ENCODE measurements at places on chromosomes 12 and 14.
A peak's percentile ranks its signal among the peaks of the same experiment; 100 is the strongest.

- no peak for DNase-seq
Measured at GRCh38 chr12:62292761-62293344, 32.6 kb downstream of the USP15 start.

GRCh38 chr12:32273712-32274111, 125.6 kb upstream of the FGD4 start:
- DNase-seq, result peak; percentile 27

GRCh38 chr12:63949902-63950301, 105.4 kb downstream of the SRGAP1 start:
- no peak for DNase-seq

- no peak for DNase-seq
Measured at GRCh38 chr14:32019276-32019675, 57.8 kb upstream of the ARHGAP5 start.

GRCh38 chr12:5872745-5873144, 72.3 kb downstream of the ANO2 start:
- no peak for DNase-seq

GRCh38 chr14:103749452-103749851, 33.8 kb downstream of the ZFYVE21 start:
- DNase-seq, result no peak

DNA sequence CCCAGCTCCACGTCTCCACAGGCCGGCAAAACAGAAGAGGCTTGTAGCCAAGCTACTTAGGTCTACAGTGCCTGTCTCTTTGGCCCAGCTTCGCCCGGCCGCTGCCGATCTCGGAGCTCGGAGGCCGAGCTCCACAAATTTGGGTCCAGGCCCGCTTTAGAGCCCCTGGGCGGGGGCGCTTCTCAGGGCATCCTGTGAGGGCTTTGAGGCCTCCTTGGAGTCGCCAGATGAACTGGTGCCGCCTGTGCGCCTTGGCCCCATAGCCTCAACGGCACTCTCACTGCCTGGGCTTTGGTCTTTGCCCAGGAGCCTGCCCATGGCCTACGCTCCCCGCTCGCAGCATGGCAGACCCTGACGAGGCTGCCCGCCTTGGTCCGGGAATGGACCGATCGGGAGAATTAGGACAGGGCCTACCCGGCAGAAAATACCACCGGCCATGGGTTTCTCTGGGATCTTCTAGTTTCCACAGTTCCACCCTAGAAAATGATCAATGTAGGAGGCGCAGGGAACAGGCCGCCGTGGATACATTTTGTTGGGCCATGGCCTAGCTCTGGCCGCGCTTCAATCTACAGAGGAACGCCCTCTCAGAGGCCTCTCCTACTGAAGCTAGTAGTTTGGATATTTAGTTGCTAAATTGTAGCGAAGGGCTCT, 953 bp upstream of the NKX2-8 start:
- no peak for DNase-seq

GRCh38 chr12:26238341-26239121, 43.2 kb downstream of the SSPN start:
- no peak for DNase-seq

DNA sequence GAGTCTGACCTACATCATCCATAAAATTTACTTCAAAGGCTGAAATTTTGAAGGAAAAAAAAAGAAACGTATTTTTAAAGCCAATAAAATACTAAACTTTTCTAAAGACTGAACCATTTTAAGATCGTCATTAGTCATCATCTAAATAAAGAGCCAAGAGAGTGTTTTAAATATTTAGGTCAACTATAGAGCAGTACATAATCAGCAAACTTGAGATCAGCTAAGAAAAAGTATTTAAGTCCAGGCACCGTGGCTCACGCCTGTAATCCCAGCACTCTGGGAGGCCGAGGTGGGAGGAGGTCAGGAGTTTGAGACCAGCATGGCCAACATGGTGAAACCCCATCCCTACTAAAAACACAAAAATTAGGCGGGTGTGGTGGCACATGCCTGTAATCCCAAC, 35.5 kb downstream of the HECTD1 start:
- no peak for DNase-seq

DNA sequence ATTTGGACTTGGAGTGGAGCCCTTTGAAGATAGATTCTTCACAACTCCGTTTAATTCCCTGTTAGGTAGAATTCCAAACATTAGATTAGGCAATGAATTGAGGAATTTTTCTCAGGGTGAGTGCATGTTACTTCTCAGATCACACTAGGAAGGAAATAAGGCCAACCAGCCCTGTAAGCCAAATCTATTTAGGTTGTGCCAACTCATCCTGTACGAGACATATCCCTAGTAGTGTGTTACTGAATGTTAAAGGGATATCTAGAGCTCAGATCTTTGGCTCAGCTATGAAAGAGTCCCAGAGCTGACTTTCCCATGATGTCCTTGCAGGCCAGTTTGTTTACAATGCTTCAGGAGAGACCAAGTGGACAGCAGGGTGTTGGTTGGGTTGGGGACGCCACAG, 45.6 kb downstream of the GPHB5 start:
- no peak for DNase-seq

- DNase-seq, result no peak
Measured at GRCh38 chr12:43921666-43922337, 85.9 kb downstream of the TMEM117 start.

DNA sequence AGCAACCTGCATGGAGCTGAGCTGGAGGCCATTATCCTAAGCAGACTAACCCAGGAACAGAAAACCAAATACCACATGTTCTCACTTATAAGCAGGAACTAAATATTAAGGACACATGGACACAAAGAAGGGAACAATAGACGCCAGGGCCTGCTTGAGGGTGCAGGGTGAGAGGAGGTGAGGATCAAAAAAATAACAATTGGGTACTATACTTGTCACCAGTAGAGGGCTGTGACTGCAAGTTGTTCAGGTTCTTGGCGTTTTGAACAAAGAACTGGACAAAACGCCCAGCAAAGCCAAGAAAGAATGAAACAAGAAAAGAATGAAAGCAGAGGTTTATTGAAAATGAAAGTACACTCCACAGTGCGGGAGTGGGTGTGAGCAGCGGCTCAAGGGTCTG, 208.5 kb upstream of the NEDD1 start:
- DNase-seq, result no peak

DNA sequence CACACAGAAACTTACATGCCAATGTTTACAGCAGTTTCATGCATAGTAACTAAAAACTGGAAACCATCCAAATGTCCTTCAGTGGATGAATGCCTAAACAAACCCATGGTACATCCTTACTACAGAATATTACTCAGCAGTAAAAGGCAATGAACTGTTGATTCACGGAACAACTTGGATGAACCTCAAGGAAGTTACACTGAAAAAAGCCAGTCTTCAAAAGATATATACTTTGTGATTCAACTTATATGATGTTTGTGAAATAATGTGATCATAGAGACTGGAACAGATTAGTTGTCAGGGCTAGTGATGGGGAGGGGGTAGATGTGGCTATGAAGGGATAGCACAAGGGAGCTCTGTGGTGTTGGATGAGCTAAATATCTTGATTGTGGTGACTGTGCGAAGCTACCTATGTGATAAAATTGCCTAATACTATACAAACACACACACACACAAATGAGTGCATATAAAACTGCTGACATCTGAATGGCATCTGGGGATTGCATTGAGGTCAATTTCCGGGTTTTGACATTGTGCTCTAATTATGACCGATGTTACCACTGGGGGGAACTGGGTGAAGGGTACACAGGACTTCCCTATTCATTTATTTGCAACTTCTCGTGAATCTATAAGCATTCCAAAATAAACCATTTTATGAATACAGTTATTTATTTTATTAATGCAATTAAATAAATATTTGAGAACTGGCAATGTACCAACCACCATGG, 94.3 kb downstream of the RIN3 start:
- no peak for DNase-seq

DNA sequence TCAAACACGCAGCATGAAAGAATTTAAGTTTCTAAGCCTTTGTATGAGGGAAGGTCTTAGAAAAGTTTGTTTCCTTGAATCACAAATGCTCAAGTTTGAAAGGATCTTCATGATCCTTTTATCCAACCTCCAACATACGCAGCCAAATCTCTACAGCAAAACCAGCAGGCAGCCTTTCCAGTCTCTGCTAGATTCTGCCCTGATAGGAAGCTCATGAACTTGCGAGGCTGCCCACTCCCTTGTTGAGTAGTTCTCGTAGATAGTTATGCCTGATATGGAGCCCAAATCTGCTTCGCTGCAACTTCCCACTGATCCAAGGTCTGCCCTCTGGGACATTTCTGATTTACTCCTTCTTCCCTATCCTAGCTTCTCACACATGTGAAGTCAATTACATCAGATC, 272.9 kb downstream of the EGLN3 start:
- no peak for DNase-seq

GRCh38 chr12:115341442-115341841, 657.5 kb upstream of the TBX3 start:
- no peak for DNase-seq

GRCh38 chr14:101357559-101358319, 203.6 kb upstream of the DIO3 start:
- no peak for DNase-seq

DNA sequence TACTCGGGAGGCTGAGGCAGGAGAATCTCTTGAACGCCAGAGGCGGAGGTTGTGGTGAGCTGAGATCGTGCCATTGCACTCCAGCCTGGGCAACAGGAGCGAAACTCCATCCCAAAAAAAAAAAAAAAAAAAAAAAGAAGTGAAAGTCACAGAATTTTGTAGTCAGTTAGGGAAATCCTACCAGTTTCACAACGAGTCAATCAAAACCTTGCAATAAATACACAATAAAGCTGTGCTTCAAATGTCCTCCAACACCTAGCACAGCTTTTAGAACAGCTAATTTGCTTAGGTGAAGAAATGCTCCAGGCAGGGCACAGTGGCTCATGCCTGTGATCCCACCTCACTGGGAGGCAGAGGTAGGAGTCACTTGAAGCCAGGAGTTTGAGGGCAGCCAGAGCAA, 112.8 kb upstream of the ATF7IP start:
- no peak for DNase-seq

DNA sequence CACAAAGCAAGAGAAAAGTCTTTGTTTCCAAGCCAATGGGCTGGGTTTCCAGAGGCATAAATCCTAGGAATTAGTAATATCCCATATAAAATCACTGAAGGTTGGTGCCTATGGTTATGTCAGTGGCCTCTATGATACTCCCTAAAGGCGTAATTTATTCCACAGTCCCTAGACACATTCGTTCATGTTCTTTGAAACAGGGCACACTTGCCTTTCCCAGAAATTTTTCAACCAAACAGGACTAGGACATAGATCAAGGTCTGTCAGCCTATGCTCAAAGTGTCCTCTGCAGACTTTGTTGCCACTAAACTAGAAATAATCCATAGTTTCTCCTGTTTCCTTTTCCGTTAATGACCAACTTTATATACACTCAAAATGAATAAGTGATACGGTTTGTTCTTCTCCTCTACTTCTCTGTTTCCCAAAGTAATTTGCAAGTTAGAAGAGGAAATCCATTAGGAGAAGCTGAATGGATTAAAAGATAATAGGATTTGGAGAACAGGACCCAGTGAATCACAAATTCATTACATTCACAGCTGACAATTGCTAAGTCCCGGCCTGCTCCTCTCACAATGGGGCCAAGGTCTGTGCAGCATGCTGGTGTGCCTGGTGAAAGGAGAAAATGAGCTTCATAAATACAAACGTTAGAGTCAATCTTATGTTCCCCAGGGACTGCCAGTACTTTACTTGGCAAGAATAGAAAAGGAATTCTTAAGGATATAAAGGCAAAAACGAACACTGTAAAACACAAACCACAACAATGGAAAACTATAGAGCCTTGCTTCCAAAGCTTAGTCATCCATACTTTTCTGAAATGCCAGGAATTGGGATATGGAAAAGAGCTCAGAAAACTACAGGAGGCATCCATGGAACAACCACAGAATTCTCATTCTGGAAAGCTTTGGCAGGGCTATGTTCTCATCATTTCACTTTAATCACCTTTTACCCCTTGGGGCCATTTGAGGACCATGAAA, 966.2 kb downstream of the NRXN3 start:
- DNase-seq, result no peak

DNA sequence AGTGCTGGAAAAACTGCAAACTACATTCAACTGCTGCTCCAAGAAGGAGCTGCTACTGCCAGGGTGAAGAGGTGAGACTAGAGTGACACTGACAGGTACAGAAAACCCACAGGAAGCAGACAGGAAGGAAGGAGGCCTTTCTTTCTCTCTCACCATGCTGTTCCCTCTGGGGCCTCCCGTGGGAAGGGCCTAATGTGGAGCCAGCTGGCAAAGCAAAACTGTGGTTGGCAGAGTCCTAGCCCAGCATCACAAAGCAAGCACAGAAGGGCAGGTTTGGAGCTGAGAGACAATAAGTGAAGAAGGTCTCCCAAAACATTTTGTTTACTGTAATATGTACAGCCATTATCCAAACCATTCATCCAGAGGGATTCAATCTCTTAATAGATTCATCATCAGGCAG, 122.5 kb upstream of the MAX start:
- no peak for DNase-seq

- no peak for DNase-seq
Measured at GRCh38 chr12:52519826-52520662, at the start of gene KRT5. KRT5 (minus strand) TSS chr12:52520394; CDS start chr12:52520296, 98 bp downstream.

GRCh38 chr12:2049604-2050540, 2.9 kb upstream of the CACNA1C start:
- DNase-seq, result no peak

- DNase-seq, result no peak
Measured at GRCh38 chr14:105348169-105348944, 33.8 kb downstream of the PACS2 start.

- no peak for DNase-seq
Measured at GRCh38 chr14:95255013-95255412, 64.7 kb downstream of the CLMN start.

DNA sequence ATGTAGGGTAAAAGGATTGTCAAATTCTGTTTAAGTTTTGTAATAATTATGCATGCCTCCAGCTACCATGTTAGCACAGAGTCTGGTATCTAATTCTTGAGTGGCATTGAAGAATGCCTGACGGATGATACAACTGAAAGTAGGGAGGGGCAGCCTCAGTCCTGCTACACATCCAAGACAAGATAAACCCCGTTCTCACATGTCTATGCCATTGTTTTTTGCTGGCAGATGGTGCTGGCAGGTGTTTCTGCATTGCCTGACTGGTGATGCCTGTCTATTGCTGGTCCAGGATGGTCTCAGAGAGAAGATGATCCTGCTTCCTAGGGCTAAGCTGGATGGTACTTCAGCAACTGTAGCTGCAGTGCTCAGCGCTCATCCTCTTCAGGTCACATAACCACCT, 245.8 kb upstream of the NAV3 start:
- no peak for DNase-seq

DNA sequence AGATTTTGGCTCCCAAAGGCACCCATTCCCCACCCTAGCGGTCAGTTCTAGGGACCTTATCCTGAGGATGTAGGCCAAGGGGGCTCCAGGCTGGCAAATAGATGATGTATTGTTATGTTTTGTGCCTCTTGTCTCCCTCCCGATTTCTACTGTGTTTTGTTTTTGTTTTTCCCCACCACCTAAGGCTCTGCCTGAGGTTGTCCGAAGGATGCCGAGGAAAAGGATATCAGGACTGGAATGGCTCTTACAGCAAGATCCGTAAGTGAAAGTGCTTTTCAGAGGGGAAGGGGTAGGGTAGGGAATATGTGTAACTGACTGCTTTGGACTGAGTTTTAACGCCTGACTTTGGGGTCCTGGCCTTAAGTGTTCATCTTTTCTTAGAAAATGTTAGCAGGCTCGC, 6.6 kb downstream of the FOXG1 start:
- DNase-seq, result no peak

Data from activated CD4-positive, CD25-positive, alpha-beta regulatory T cell (primary cell).